ENCODE measurements at places on chromosomes 11 and 22.

- DNase-seq: no peak
These were observed 101.0 kb downstream of the ME3 start for GRCh38 chr11:86571273-86571948.

DNA sequence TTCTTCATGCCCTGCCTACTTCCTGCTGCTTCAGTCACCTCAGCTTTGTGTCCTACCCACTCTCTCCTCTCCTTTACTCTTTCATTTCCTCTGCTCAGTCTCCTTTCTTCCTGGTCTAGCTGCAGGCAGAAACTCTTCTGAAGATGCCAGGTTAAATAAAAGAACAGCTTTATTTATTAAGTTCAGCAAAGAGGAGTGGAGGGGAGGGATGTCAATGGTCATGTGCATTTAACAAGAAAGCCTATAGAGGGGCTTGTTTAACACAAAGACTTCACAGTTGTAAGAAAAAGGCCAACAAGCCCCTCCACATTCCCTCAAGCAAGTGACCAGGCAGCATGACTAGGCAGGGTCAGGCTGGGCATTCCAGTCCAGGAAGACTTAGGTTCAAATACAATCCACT lies 609.2 kb downstream of the INSC start:
- no peak for DNase-seq

- no peak for DNase-seq
These were observed 28.4 kb upstream of the RBFOX2 start for GRCh38 chr22:36056980-36057379.

- no peak for DNase-seq
These were observed 23.9 kb upstream of the MICAL2 start for GRCh38 chr11:12086271-12087074.

GRCh38 chr11:11816511-11817314 lies 25.1 kb upstream of the USP47 start:
- DNase-seq: no peak

GRCh38 chr11:121523581-121524232 lies 70.9 kb upstream of the SORL1-AS1 start:
- DNase-seq: no peak

GRCh38 chr11:129402206-129403171 lies 26.8 kb downstream of the BARX2 start:
- DNase-seq: no peak

DNA sequence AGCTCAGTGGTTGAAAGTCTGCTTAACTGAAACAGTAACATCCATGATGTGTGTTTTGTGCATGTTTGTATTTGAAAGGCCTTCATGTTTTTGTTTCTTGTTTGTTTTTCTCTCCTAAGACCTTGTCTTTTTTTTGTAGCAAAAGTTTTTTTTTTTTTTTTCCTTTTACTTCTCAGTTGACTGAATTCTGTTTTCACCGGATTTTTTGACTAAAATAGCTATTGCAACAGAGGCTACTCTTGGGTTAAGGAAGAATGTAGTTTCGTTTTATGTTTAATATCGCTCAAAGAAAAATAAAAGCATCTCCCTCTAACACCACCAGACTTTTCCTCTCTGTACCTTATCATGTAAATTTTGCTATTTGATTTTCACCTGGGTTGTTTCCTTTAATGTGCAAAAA lies 15.1 kb downstream of the APOL6 start:
- DNase-seq: no peak

DNA sequence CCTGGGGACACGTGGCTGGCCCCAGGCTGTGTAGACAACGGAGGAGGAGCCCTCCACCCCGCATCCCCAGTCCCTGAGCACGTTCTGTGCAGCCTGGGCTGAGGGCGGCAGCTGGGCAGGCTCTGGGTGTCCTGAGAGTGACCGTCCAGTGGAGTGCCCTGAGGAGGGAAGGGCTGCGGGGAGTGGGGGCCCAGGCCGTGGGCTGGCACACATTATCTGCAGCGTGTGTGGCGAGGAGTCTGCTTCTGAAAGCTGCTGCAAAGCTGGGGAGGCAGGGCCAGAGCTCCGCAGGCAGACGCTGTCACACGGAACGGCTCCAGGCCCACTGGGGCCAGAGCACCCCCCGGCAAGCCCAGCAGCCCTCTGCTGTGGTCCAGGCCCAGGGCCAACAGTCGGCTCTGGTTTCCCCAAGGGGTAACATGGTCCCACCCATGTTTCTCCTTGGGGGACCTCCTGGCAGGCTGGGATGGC lies 835 bp upstream of the ANO9 start:
- no peak for DNase-seq

DNA sequence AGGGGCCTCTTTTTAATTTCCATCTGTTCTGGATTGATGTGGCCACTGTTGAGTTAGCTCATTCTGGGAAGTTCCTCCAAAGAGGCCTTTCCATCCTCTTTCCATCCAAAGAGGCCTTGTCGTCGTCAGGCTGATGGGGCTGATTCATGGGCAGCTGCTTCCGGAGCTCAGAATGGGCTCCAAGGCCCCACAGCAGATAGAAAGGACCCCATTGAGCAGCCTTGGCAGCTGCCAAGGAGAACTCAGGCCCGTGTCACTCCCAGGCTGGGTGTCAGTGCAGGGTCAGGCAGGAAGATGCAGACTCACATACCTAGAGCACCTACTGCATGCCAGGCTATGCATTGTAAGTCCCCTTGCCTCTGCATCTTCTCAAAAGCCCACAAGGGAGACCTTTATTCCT lies 524.1 kb downstream of the MIAT start:
- DNase-seq: no peak

DNA sequence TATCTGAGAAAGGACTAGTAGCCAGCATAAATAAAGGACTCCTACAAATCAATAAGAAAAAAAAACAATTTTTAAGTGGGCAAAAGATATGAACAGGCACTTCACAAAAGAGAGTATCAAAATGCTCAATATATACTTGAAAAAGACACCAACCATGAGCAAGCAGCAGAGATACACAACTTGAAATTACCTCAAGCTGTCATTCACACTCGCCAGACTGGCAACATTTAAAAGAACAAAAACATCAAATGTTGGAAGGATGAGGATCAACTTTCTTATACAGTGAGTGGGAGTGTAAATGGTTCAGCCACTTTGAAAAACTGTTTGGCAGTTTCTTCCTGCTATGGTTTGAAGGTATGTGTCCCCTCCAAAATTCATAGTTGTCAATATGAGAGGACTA lies 23.9 kb upstream of the ELFN2 start:
- DNase-seq: no peak

GRCh38 chr22:25637032-25637431 lies 72.6 kb downstream of the GRK3 start:
- DNase-seq: no peak

- DNase-seq: no peak
These were observed 29.8 kb downstream of the POU2AF1 start for GRCh38 chr11:111349191-111349695.

GRCh38 chr22:42343531-42344081 lies 73.2 kb upstream of the TCF20 start:
- no peak for DNase-seq

GRCh38 chr11:6703247-6704063 lies 20.3 kb upstream of the MRPL17 start:
- DNase-seq: no peak

GRCh38 chr11:116980136-116980793 lies 118.0 kb downstream of the SIK3 start:
- DNase-seq: no peak

- DNase-seq: no peak
These were observed 35.3 kb downstream of the LIF start for GRCh38 chr22:30211124-30211820.
